Omental fat pad (tissue), 4 donors: ENCODE measurements at places on chromosomes 5 and 9. TPM values are rescaled to one million over a fixed set of nuclear protein-coding genes. Genes with fewer than 3 reads are reported as not detected.

DNA sequence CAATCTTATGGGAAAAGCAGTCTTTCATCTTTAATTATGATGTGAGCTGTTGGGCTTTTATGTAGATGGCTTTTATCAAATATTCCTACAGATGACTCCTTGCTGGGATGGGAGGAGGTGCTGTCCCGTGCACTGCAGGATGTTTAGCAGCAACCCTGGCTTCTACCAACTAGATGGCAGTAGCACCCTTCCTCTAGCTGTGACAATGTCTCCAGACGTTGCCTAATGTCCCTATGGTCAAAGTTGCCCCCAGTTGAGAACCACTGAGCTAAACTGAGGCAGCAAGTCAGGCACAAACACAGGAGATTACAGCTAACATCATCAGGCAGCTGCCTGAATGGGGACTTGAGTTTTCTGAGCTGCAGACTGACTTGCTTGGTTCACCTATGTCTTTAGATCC is 401.9 kb upstream of the PDE4D start:
- DNase-seq: no peak

GRCh38 chr5:177565046-177565445 is 10.7 kb upstream of the FAM193B start:
- no peak for DNase-seq

- DNase-seq: no peak
These were observed 195.8 kb downstream of the CACNA1B start for GRCh38 chr9:138073408-138073807.

GRCh38 chr5:172170251-172170701 is 17.7 kb downstream of the STK10 start:
- DNase-seq: no peak

- DNase-seq: no peak
These were observed 232.1 kb upstream of the PCSK5 start for GRCh38 chr9:75658301-75658905.

GRCh38 chr9:82890865-82891264 is 172.1 kb downstream of the RASEF start:
- DNase-seq: no peak

DNA sequence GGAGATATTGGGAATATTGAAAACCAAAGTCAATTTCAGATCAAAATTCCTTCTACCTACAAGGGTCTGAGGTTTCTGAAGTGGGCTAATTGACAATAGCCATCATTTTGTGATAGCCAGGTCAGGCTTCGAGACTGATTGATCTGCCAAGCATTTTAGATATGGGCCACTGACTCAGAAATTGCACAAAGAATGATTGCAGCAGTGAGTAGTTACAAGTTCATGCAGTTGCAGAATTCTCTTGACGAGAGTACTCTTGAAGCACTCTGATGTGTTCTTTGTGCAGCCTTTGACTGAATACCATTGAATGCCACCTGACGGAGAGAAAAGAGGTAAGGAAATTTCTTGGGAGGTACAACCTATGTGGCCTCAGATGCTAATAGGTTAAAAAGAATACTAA is 8.3 kb downstream of the C9orf57 start:
- DNase-seq: no peak

Gene GLRA1
- not detected for total RNA-seq

Gene CBY3
- not detected for total RNA-seq

Gene AQP7
- total RNA-seq: 128 TPM
